AG10803 (cell line): ENCODE measurements at places on chromosomes 12 and 14.
A peak's percentile ranks its signal among the peaks of the same experiment; 100 is the strongest.

GRCh38 chr12:52278575-52279421 is 4.4 kb downstream of the KRT86 start:
- peak; percentile 72 for DNase-seq

DNA sequence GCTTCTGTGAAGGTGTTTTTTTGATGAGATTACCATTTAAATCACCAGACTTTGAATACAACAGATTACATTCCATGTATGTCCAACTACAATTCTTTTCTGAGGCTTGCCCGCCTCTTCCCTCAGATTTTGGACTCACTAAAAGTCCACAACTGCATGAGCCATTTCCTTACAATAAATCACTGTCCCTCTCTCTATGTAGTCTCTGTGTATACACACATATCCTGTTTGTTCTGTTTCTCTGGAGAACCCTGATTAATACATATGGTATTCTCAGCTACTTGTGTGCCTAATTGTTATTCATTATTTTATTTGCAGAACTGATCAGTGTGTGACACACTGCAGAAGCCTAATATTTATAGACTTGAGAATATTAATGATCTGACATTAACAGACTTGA is 2.4 kb upstream of the MIPOL1 start:
- peak; percentile 57 for DNase-seq

- peak; percentile 57 for DNase-seq
These were observed 818 bp upstream of the SUOX start for GRCh38 chr12:55996201-55996714.

- DNase-seq: no peak
These were observed 418.6 kb downstream of the NELL2 start for GRCh38 chr12:44457465-44457864.

- DNase-seq: no peak
These were observed 9.1 kb downstream of the DAD1 start for GRCh38 chr14:22579881-22580280.

GRCh38 chr12:8712572-8712971 is 14.8 kb downstream of the RIMKLB start:
- no peak for DNase-seq

DNA sequence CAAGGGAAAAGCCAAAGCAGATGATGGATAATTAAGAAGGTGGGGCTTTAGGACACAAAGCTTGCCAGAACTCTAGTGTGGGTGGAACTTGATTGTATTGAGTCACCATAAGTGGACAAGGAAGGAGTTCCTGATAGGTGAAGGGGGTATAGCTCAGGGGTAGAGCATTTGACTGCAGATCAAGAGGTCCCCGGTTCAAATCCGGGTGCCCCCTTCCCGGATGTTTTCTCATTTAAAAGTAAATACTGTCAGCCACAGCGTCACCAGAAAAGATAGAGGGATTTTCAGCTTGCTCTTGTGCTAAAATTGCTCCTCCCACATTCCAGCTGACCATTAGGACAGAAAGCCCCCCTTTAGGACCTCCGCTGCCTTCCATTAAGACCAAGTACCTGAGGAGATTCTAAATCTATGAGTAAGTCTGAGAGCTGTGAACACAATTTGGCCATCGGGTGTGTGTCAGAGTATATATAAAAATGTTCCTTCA is 36.6 kb downstream of the DCAF4 start:
- DNase-seq: peak; percentile 79

DNA sequence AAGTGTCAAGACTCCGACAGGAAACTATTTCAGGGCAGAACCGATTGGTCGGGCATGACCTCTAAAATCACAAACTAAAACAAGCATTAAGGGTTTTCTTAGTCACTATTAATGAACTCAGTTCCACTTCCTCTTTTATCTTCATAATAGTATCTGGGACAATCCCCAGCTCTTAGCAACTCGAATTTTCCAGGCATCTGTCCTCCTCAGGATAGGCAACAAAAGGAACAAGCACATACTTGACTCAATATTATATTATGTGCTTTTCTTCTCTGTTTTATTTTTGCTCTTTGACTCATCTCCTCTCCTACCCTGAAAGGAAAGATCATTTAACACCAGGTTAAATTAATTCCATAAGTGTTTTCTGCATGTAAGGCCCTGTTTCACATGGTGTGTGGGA is 638.3 kb upstream of the TBX3 start:
- peak; percentile 71 for DNase-seq

GRCh38 chr12:94813314-94813713 is 163.0 kb upstream of the TMCC3 start:
- DNase-seq: no peak

- peak; percentile 3 for DNase-seq
These were observed 57.5 kb upstream of the PIWIL1 start for GRCh38 chr12:130280231-130280630.

- no peak for DNase-seq
These were observed 18.6 kb upstream of the TMEM106C start for GRCh38 chr12:47944685-47945340.

GRCh38 chr12:77204083-77204482 is 138.7 kb upstream of the E2F7 start:
- DNase-seq: no peak

- no peak for DNase-seq
These were observed 22.7 kb upstream of the MGST1 start for GRCh38 chr12:16324772-16325171.

DNA sequence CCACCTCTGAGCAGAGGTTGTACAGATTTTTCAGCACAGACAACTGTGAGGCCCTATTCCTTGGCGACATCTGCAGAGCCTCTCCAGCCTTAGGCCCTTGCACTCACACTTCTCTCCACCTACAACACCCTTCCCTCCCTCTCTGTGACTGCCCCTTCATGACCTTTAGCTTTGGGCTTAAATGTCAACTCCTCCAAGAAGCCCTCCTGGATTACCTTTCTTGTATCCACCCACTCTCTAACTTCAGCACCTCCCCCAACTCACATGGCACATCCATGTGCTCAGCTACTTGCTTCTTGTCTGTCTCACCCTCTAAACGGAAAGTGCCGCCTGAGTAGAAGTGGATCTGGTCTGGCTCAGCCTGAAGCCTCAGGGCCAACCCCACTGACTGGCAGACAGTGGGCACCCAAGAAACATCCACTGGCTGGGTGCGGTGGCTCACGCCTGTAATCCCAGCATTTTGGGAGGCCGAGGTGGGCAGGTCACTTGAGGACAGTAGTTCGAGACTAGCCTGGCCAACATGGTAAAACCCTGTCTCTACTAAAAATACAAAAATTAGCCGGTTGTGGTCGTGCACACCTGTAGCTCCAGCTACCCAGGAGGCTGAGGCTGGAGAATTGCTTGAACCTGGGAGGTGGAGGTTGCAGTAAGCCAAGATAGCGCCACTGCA is 22.1 kb downstream of the TRPV4 start:
- no peak for DNase-seq

- DNase-seq: no peak
These were observed 12.8 kb downstream of the TSFM start for GRCh38 chr12:57795354-57795753.

GRCh38 chr14:22557846-22558220 is 31.2 kb downstream of the DAD1 start:
- DNase-seq: no peak

- no peak for DNase-seq
These were observed 324.6 kb downstream of the TMEM121 start for GRCh38 chr14:105850853-105851581.

DNA sequence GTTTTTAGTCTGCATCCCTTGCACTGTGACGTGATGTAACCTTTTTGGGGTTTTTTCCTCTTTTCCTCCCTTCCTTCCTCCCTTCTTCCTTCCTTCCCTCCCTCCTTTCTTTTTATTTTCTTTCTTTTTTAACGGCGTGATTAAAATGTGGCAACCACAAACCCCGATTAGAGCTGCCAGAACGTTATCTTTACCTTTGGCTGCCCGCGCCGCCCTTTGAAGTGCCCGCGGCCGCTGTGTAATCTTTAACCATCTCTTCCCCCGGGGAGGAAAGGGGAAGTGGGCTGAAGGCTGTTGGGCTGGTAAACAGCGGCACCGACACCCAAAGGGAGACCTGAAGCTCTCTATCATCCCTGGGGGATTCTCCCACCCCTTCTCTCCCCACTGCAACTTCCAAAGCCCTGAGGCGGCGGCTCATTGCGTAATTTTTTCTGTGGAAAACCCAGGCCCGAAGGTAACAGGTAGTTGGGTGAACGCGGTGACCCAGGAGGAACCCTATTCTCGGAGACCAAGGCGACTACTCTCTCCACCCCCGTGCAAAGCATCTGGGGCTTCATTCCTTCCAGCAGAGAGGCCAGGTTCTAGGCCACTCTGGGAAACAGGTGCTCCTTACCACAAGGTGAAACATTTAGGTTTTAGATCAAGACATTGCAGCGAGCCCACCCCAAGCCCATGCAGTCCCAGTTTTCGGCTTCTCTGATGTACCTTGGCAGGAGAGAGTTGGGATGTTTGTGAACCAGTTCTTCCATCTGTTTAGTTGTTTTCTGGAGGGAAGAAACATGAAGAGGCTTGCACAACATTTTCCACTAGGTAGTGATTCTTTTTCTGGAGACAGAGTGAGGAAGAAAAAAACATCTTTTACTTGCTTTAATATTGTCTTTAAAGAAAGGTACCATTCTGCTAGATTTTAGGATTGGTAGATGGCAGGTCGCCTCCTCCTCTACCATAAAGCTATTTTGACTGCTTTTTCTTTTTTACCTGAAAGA is 1.5 kb downstream of the LGR5 start:
- DNase-seq: no peak

DNA sequence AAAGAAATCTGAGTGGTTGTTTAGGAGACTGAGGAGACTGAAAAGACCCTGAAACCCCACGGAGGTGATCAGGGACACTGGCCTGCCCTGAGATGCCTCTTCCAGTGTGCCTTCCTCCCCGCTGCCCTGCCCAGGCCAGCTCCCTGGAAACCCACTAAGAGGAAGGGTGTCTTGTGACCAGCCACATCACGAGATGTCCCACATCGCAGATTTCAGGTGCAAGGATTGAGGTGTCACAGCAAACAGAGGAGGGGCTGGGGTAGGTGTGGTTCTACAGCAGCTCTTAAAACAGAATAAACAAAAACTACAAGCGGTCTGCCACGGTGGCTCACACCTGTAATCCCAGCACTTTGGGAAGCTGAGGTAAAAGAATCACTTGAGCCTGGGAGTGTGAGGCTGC is 184.3 kb upstream of the C14orf180 start:
- DNase-seq: no peak

DNA sequence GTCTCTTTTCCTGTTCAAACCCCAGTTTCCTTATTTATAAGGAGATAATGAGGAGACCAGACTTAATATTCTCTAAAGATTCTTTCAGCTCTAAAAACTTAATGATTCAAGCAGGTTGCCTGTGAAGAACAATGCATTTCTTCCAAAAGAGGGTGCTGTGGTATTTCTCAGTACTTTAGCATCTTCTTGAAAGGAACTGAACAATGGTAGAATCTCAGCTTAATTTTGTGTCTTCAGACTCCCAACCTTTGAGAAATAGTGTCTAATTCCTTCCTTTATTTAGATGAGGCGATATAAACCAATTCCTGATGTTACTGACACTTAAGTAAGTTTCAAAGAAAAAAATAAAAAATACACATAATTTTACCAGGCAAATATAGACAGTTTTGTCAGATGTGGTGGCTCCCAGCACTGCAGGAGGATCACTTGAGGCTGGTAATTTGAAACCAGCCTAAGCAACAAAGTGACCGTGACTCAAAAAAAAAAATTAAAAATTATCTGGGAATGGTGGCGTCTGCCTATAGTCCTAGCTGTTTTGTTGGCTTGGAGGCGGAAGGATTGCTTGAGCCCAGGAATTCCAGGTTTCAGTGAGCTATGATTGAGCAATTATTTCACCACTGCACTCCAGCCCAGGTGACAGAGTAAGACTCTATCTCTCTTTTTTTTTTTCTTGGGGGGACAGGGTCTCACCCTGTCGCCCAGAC is 76.9 kb upstream of the PSMA6 start:
- peak; percentile 75 for DNase-seq

DNA sequence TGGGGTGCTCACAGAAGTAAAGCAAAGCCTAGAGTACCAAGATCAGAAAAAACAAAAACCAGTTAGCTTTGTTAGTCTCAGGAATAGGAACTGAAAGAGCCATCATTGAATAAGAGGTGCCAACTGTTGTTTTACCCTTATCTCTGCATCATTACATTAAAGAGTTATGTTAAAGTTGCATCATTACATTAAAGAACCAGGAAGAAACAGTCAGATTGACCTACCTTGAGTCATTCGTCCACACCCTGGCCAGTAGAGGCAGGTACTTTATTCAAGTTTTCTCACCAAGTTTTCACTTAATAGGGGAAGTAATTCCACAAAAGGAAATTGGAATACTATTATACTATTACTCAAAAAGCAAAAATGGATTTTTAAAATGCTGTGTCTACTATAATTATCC is 121.7 kb upstream of the CNOT2 start:
- DNase-seq: no peak

GRCh38 chr12:132444957-132445883 is 44.7 kb upstream of the FBRSL1 start:
- DNase-seq: no peak

DNA sequence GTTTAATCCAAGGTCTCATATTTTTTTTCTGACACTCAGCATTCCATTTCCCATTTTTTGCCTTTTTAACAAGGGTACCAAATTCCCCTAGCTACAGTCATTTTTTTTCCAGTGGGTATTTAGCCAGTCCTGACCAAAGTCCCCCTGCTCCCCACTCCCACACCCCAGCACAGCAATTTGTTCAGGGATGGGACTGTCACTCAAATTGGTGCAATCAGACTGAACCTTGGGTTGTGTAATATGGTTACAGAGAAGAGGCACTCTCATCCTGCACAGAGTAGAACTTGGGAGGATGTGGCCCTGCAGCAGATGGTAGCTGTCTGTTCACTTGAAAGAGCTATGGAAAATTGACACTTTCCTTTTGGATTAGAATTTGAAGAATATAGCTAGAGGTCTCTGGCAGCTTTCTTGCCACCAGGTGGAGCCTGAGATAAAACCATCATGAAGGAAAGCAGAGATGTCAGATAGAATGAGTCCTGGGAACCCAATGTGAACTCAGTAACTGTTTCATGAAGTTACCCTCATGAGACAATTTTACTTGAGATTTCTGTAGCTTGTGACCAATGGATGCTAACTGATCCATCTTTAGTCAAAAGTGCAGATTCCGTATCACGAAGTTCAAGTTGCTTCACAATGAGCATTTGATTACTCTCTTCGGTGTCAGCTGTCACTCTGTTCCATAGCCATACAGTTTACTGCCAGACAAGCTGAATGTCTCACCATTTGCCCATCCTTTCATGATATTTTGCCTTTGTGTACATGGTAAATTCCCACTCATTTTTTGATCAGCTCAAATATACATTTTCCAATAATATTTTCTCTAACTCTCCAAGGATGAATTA is 394.0 kb upstream of the SYT1 start:
- peak; percentile 50 for DNase-seq

GRCh38 chr12:89504560-89505346 is 19.8 kb downstream of the GALNT4 start:
- no peak for DNase-seq

GRCh38 chr12:119447126-119447525 is 112.6 kb downstream of the CCDC60 start:
- DNase-seq: no peak

DNA sequence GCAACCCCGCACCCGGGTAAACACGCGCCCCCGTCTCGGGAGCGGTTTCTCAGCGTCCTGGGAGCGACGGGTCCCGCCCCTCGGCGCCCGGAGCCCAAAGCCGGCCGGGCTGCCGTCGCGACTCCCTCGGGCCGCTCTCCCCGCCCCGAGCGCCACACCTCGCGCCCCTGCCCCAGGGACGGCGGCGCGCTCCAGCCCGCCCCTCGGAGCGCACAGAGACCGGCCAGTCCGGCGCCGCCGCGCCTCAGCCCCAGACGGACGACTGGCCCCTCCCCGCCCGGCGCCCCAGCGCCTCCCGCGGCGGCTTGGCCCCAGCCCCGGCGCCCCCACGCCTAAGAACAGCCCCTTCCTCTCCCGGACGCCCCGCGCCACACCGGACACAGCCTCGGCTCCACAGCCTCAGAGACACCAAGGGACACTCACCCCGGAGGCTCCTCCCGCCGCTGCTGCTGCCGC is 411 bp downstream of the BTBD7 start:
- DNase-seq: peak; percentile 37
